ENCODE measurements at places on chromosomes 13 and 19.

GRCh38 chr19:53877361-53877766 is 4.6 kb upstream of the PRKCG start:
- no peak for DNase-seq

DNA sequence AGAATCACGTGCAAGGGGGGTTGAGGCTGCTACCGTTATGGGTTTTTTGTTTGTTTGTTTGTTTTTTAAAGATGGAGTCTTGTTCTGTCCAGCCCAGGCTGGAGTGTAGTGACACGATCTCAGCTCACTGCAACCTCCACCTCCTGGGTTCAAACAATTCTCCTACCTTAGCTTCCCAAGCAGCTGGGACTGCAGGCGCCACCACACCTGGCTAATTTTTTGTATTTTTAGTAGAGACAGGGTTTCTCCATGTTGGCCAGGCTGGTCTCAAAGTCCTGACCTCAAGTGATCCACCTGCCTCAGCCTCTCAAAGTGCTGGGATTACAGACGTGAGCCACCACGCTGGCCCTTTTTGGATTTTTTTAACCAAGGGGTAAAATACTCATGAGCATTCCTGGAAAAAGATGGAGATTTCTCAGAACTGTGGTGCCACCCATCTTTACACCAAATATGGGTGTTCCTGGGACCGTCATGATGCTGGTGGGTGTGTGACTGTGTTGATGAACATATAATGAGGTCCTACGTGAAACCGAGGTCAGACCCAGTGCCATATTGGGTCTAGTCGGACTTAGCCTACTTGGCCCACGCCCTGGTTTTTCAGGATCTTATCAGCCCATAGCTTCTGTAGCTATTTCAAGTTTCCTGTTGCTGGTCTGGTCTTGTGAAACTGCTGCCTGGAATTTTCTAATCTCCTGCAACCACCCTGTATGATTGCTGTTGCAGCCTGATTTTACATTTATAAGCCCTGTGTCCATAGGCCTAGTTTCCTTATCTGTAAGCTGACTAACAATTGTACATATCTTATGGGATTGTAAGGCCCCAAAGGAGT is 6.2 kb downstream of the PPP1R15A start:
- DNase-seq = peak; percentile 79

DNA sequence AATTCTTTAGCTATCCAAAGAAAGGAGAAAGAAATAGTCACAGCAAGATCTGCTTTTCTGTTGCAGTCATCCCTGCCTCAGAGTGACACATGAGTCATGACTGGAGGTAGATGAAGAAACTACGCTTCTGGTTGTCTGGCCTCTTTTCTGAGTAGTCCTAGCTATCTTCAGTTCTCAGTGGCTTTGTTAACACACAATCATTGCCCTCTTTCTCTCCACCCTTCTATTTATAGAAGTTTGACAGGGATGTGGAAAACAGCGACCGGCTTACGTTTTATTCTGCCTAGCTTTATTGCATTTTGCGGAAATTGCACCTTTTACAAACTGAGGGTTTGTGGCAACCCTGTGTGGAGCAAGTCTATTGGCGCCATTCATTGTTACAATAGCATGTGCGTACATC is 26.7 kb downstream of the SPATA13 start:
- DNase-seq = no peak

DNA sequence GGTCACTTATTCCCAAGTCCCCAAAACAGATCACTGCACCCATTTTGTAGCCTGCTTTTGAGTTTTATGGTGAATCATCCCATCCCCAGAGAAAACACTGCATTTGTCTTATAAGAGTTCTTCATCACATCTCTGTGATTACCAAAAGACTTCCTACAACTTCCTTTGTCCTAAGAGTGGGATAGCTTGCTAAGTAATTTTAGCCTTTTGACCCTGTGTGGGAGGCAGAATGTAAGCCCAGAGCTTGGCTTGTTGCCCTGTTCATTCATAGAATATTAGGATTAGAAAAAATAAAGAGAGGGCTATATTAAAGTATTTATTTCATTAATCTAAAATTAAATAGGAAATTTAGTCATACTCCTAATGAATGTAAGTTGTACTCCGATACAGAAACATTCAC is 213.3 kb downstream of the MZT1 start:
- no peak for DNase-seq

Data from thoracic aorta (tissue), 2 donors.